ENCODE measurements at places on chromosomes 3 and 15.

DNA sequence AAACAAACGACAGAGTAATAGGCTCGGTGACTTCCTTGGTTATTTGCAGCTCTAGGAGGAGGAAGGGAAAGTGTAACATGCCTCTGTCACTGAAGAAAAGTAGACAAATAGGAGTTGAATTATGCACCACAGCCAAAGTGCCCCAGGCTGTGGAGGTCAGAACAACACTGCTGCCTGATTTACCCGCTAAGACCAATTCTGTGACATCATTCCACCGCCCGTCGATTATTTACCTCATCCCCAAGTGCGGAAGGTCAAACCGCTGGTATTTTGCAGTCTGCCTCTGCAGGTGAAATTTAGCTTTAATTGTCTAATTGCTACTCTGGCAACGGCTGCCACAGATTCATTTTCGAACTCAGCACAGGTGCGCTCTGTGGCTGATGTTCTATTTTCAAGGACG lies 106.3 kb upstream of the PRICKLE2 start:
- no peaks in the 10 kb centered on the region for H3K27me3 ChIP-seq
- peak; percentile 13 for DNase-seq
- H3K4me1 ChIP-seq = peaks cover 5% of the 10 kb centered on the region

DNA sequence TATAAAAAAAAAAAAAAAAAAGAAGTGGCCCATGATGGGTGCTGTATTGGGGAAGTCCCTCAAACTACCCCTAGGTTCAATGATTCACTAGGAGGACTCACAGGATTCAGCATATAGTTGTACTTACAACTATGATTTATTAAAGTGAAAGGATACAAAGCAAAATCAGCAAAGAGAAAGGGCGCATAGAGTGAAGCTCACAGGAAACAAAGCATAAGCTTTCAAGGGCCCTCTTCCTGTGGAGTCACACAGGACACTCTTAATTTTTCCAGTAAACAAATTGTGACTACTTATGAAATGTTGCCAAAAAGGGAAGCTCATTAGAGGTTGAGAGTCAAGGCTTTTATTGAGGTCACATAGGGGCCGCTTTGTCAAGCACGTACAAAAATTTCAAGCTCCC lies 153.7 kb upstream of the GAP43 start:
- no peak overlapping the region for H3K27ac ChIP-seq
- H3K4me1 ChIP-seq = no peaks in the 10 kb centered on the region
- H3K4me3 ChIP-seq = no peak overlapping the region
- no peaks in the 10 kb centered on the region for H3K27me3 ChIP-seq
- DNase-seq = no peak
- no peaks in the 10 kb centered on the region for H3K36me3 ChIP-seq

DNA sequence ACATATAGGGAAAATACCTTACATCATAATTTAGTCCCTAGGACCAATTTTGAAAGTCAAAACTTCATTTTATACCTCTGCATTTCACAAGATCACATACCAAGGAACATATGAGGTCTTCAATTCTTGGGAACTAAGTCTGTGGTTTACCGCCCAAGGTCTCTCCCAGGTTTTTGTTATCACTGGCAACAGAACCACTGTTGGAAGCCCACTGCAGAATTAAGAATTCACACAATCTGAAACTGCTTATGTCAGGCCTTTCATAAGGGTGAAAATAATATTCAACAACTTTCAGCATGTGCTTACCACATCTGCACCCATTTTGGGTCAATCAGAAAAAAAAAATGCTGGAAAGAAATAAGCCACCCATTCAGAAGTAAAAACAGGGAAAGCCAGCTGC lies 107.2 kb upstream of the MME start:
- H3K4me3 ChIP-seq = no peak overlapping the region
- peaks cover 6% of the 10 kb centered on the region for H3K4me1 ChIP-seq
- no peaks in the 10 kb centered on the region for H3K27me3 ChIP-seq
- no peak for DNase-seq
- no peaks in the 10 kb centered on the region for H3K36me3 ChIP-seq

DNA sequence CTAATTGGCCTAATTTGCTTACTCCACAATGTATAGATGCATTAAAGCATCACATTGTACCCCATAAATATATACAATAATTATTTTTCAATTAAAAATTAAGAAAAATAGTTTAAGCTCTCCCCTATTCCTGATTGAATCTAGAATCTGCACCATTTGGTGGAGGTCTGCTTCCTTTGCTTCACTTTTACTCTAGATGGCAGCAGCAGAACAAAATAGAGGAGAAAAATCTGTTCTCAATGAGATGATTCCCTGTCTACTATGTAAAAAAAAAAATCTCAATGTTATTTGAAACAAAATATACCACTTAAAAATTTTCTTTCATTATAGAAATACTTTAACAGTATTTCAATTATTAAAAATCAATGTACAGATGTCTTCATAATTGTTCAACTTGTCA lies 109.6 kb upstream of the FXR1 start:
- no peaks in the 10 kb centered on the region for H3K4me1 ChIP-seq
- no peaks in the 10 kb centered on the region for H3K36me3 ChIP-seq
- no peak overlapping the region for H3K4me3 ChIP-seq
- peak; percentile 6 for DNase-seq
- H3K27me3 ChIP-seq = no peaks in the 10 kb centered on the region
- H3K27ac ChIP-seq = no peak overlapping the region

DNA sequence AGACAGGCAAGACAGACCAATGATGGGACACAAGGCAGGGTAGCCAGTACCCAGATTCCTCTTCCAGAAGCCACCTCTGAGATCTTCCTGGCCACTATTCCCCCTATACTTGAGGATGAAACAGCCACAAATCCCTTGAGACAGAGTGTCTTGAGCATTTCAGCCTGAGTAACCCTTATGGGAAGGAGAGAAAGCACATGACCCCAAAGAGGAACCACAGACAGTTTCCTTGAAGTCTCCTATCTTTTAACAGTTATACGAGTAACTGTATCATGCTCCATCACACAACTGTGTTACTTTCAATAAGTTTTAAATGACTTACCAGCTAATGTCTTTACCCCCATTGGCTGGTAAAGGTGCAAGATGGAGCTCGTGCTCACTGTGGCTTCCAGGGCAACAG lies 9.3 kb downstream of the VIPR1 start:
- DNase-seq = no peak
- H3K4me3 ChIP-seq = no peak overlapping the region
- H3K27me3 ChIP-seq = no peaks in the 10 kb centered on the region
- no peaks in the 10 kb centered on the region for H3K36me3 ChIP-seq
- peaks cover 6% of the 10 kb centered on the region for H3K4me1 ChIP-seq
- H3K27ac ChIP-seq = no peak overlapping the region

- H3K4me1 ChIP-seq = peaks cover 6% of the 10 kb centered on the region
- no peaks in the 10 kb centered on the region for H3K36me3 ChIP-seq
- no peak overlapping the region for H3K27ac ChIP-seq
- no peaks in the 10 kb centered on the region for H3K27me3 ChIP-seq
Observed at GRCh38 chr15:30043211-30043655, 39.5 kb upstream of the GOLGA8J start.

DNA sequence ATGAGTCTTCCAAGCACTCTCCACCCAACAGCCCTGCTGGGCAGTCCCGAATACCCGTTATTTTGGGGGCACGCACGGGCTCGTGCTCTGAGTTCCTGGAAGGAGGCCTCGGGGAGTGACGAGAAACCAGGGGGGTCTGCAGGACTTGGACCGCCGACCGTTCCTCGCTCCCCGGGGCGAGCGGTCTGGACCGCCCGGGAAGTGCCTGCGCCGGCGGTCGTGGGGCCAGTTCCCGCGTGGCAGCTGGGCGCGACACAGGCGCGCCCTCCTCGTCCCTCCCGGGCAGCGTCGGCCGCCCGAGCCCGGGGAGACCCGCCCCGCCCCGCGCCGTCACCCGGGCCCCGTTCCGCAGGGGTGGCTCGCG lies 387 bp downstream of the GNB4 start:
- H3K27me3 ChIP-seq = no peaks in the 10 kb centered on the region
- peaks cover 7% of the 10 kb centered on the region for H3K4me1 ChIP-seq
- no peaks in the 10 kb centered on the region for H3K36me3 ChIP-seq
- peak overlapping the region; percentile 91 for H3K27ac ChIP-seq
- H3K4me3 ChIP-seq = peak overlapping the region; percentile 84
- DNase-seq = no peak

DNA sequence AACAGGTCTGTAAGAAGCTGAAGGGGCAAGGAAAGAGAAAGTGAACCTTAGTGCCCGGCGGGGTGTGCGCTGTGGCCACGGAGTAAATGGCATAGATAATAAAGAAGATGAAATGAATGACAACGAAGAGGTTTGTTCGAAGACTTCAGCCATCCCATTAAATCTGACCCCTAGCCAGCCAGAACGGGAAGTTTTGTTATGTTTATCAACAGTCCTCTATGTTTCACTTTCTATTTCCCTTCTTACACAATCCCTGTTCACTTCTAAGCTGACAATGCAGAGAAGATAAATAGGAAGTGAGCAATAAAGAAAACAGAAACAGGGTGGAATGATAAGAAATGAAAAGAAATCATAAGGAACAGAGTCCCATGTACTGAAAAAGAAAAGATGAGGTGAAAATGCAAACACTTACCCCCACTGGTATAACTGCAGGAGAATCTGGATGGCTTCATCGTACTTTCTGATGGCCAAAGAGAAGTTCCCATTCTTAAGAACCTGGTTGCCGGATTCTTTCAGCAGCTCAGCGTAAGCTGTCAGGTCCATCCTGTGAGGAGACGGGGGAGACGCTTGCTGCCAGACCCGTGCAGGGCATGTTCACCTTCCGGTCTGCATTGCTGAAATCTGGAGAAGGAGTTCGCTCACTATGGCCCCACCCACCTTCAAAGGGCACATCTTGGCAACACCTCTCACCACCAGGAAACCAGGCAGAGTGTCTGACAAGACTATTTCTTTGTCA lies 36.8 kb downstream of the TRANK1 start:
- no peak overlapping the region for H3K27ac ChIP-seq
- peaks cover 15% of the 10 kb centered on the region for H3K4me1 ChIP-seq
- H3K27me3 ChIP-seq = no peaks in the 10 kb centered on the region
- peak; percentile 52 for DNase-seq

DNA sequence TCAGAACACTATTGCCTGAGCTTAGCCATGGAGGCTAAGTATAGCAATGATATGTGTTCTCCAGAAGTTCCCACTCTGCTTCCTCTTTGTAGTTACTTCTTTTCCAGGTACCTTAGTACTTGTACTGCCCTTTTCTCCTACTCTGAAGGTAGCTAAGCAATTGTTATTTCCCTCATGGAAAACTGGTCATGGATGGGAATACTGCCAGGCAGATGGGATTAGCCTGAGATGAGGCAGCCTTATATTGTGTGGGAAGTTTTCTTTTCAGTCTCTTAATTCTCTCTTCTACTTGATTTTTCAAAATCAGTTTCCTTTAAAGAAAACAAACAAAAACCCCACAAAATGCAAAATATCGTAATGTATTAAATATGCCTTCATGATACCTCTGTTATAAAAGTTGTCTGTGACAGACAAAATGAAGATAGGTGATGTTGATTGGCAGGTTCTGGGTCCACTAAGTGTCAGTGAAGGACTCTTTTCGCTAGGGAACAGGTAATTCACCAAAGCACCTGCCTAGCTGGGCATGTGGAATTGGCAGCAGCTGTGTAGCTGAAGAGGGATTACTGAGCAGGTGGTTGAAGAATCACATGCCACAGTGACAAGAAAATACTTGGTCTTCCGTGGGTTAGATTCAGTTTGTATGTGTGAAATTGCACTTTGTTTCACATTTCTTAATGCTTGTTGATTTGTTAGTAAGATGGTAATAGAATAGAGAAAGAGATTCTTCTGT lies 4.1 kb downstream of the ZNF609 start:
- peaks cover 10% of the 10 kb centered on the region for H3K4me1 ChIP-seq
- H3K27me3 ChIP-seq = no peaks in the 10 kb centered on the region
- DNase-seq = no peak
- no peak overlapping the region for H3K27ac ChIP-seq
- no peak overlapping the region for H3K4me3 ChIP-seq

Data from trophoblast cell (in vitro differentiated cells and primary cell).